DND-41 (cell line): ENCODE measurements at places on chromosomes 16 and 17.
A peak's percentile ranks its signal among the peaks of the same experiment; 100 is the strongest.

DNA sequence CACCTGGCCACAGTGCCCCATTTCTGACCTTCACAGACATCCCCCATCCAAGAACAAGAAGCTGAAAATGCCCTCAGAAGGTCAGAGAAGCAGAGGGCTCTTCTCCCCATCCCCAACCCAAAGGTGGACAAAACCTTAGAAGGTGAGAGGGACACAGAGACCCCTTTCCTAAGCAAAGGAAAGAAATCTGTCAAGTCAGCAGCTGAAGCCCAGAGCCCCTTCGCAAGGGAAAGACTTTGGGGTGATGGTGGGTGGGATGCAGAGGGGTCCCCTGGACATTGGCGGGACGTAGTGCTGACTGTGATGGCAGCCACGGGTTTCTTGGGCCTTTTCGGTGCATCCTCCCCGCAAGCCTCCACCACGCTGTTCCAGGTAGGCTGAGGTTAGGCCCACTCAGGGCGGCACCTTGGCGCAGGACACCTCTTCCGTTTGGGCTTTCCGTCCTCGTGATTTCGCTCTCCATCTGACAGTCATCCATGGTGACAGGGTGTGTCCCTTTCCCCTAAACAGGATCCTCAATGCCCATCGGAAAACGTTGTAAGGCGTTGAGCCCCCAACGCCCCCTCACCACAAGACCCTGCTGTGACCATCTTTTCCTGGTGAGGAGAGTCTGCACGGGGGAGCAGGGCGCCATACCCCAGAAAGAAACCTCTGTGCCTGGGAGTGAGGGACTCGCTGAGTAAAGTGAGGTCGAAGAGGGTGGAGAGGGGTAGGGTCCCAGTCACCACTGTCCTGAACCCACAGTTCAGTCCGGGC lies 10.7 kb upstream of the GSDMA start:
- DNase-seq, result no peak

DNA sequence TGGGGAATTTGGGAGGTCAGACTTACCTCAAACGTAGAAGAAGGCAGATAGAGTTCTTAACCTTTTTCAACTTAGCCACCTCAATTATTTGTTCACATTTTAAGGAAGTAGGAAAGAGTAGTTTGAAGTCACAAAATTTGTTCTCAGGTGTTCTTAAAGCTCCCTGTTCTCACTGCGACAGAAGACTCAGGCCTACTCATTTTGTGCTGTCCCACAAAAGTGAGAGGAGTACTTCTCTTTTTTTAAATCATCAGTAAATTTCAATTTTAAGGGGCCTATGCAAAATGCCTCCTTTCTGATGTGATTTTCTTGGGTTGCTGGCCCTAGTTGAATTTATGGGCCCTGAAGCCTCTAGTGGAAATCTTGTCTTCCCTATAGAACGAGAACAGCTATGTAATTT lies 133.4 kb downstream of the MAP2K6 start:
- DNase-seq, result no peak

- no peak for DNase-seq
These were observed 45.1 kb downstream of the IRX6 start for GRCh38 chr16:55369151-55369550.

- no peak for DNase-seq
These were observed 3.9 kb downstream of the SPATA20 start for GRCh38 chr17:50550661-50551432.

GRCh38 chr16:13968835-13969234 lies 48.9 kb downstream of the ERCC4 start:
- DNase-seq, result no peak

GRCh38 chr17:28433721-28434120 lies 27.7 kb upstream of the SLC46A1 start:
- DNase-seq, result no peak

DNA sequence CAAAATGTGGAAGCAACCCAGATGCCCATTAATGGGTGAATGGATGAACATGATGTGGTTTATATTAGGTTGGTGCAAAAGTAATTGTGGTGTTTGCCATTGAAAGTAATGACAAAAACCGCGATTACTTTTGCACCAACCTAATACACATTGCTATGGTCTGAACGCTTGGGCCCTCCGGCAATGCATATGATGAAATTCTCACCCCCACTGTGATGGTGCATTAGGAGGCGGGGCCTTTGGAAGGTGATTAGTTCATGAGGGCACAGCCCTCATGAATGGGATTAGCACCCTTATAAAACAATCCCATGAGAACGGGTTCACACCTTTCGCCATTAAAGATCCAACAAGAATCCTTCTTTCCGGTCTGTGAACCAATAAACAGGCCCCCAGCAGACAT lies 25.3 kb upstream of the PRM1 start:
- DNase-seq, result no peak

- DNase-seq, result peak; percentile 79
These were observed 153.3 kb downstream of the CHD9 start for GRCh38 chr16:53207810-53208752.

GRCh38 chr17:40604327-40605080 lies 39.2 kb upstream of the CCR7 start:
- no peak for DNase-seq

DNA sequence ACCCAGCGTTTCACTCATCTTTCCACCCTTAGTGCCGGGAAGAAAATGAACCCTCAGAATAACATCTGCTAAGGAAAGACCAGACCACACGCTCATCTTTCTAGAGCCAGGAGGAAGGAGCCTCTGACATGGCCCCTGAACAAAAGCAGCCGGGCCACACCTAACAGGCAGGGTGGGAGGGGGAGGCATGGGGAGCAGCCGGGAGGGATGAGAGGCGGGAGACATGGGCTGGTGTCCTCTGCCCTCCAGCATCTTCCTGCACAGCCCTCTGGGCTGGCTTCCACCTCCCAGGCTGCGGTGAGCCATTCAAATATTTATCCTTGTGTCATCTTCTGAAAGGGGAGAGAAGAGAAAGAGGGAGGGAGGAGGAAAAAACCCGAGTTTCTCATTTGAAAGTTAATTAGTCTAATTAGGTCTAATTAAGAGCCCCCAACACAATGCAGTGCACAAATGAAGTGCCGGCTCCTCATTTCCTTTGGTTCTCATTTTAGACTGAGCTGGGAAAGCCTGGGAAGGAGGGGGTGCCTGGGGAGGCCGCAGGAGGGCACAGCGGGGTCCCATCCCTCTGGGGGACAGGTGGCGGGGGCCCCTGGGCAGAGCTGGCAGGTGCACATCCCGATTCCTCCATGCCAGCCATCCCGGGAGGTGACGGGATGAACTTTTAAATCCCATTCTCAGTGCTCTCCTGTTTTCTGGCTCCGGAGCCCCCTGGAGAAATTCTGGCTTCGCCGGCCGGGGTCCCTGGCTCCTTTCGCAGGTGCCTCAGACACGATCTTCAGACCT lies 90.5 kb downstream of the ENGASE start:
- no peak for DNase-seq

DNA sequence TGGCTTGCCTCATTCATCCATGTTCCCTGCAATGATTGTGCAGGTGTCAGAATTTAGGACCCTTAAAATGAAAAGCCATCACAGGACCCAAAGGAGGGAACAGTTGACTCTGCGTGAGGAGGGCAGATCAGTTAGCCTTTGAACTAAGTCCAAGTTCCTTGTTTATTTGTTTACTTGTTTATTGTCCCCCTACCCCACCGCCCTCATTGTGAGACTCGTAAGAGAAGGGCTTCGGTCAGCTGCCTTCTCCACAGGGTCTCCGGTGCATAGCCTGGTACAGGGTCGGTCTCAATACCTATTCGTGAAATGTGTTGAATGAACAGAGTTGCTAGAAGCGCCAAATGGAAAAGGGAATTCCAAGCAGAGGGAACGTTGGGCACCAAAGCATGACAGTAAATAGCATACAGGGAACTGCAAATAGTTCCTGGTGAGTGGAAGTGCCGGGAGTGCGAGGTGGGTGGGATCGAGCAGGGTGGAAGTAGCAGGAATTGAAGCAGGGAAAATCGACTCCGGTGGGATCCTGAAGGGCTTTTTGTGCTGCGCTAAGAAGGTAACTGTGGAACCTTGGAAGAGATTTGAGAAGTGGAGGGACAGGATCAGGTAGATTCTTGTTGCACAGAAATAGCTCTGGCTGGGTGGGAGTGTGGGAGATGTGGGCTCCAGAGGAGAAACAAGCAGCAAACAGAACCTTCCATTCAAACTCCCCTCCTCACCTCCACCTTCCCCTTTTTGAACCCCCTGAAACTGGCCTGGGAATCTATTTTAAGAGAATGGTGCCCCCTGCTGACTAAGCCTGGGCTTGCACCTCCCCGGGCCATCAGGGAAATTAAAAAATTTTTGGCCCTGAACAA lies 12.7 kb downstream of the SLC35B1 start:
- peak; percentile 69 for DNase-seq

DNA sequence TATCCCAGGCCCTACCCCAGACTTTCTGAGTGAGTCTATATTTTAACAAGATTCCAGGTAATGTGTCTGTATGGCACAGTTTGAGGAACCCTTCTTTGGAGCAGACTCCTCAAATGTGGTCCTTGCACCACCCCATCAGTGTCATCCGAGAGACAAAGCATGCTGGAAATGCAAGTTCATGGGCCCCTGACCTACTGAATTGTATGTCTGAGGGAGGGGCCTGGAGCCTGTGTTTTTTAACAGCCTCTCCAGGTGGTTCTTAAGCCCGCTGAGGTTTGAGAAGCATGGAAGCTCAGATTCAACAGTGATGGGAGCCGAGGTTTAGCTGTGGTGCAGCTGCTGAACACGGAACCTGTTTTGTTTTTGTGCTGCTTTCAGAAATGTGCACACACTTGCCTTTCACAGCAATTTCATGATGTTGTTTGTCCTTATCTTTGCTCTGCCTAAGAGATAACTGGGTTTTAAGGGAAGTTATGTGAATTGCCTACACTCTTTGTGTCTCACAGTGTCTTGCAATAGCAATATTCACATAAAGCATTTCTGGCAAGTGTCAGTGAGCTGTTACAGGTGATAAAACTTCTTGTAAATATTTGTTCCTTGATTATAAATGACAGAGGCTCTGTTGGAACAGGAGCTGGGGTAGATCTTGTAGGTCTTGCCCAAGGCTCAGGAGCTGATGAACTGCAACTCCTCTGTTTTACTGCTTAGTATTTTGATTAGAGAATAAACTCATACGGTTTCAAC lies 32.0 kb upstream of the IL34 start:
- DNase-seq, result no peak
